ENCODE measurements at places on chromosomes 7 and 10.

DNA sequence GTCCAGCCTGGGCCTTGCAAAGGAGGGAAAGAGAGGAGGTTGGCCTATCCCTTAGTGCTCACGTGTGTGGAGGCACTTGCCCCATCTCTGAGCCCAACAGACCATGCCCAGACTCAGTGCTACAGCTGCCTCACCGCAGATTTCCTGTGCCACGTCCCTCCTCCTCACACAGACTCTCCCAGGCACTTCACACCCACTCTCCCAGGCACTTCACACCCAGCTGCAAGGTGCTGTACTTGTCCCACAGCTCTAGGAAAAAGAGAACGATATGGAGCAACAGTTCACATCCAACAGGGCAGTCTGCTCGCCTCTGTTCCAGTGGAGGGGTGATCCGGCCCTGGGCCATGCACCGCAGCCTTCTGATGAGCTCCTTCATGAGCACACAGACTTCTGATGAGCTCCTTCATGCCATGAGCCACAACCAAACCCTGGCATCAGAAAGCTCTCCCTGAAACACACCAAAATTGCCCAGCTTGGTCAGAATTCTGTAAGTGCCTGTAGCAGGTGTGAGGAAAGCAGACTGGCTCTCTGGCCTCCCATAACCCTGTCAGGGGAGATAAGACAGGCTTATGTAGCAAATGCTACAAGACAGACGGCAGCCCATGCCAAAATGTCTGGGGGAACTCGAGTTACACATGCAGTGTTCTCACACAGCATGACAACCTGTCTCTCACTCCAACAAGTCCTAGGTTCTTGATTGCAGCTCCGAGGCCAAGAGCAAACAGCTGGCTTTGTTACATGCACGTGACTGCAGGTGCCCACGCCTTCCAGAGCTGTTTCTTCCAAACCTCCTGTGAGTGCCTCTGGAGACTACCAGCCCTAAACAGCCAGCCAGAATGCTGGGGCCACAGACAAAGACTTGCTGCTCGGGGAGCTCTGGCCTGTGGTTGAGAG lies 348.5 kb downstream of the GRID1 start:
- no peak overlapping the region for H3K4me3 ChIP-seq
- no peaks in the 10 kb centered on the region for H3K4me1 ChIP-seq
- H3K36me3 ChIP-seq = no peaks in the 10 kb centered on the region
- H3K27ac ChIP-seq = no peak overlapping the region
- H3K27me3 ChIP-seq = no peaks in the 10 kb centered on the region

GRCh38 chr7:118372530-118372929 lies 148.0 kb downstream of the ANKRD7 start:
- no peaks in the 10 kb centered on the region for H3K27me3 ChIP-seq
- no peaks in the 10 kb centered on the region for H3K4me1 ChIP-seq
- DNase-seq = no peak
- no peaks in the 10 kb centered on the region for H3K36me3 ChIP-seq

GRCh38 chr7:68222311-68222710 lies 1225.7 kb downstream of the TYW1 start:
- H3K4me3 ChIP-seq = no peak overlapping the region
- no peaks in the 10 kb centered on the region for H3K36me3 ChIP-seq
- H3K27ac ChIP-seq = no peak overlapping the region
- no peak for DNase-seq
- no peaks in the 10 kb centered on the region for H3K4me1 ChIP-seq

- no peak for DNase-seq
- H3K36me3 ChIP-seq = no peaks in the 10 kb centered on the region
- H3K4me3 ChIP-seq = no peak overlapping the region
- peaks cover 5% of the 10 kb centered on the region for H3K4me1 ChIP-seq
- H3K27me3 ChIP-seq = peaks cover 3% of the 10 kb centered on the region
These were observed 11.7 kb downstream of the ATP6V1F start for GRCh38 chr7:128874140-128875031.

DNA sequence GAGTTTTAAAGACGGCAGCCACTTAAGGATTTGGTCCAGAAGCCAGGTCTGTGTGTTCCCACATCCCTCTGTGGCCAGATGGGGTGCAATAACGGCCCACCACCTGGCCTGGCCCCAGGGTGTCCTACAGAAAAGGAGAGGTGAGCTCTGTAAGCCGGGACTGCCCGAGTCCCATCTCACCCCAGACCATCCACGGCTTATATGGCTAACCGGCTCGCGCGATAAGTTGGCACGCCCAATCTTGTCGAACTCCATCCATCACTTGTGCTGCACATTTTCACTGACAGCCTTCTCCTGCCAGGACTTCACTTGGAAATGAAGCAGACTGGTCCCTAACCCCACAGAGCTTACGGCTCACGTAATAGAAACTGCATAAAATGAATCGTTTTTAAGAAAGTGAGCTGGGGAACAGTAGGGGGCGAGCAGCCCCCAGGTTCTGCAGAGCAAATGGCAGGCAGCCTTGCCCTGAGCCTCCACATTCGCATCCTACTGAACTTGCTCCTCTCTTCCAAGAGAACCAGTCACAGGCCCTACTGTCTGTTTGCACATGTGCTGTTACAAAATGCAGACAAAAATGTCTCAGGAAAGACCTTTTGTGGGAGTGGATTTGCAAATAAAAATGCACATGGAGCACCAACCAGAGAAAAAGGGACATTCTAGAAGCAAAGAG lies 98.2 kb downstream of the TNS3 start:
- H3K4me1 ChIP-seq = peaks cover 18% of the 10 kb centered on the region
- H3K27me3 ChIP-seq = no peaks in the 10 kb centered on the region
- H3K27ac ChIP-seq = no peak overlapping the region
- H3K4me3 ChIP-seq = no peak overlapping the region
- DNase-seq = no peak

- no peaks in the 10 kb centered on the region for H3K36me3 ChIP-seq
- no peak overlapping the region for H3K27ac ChIP-seq
- no peaks in the 10 kb centered on the region for H3K27me3 ChIP-seq
- no peak overlapping the region for H3K4me3 ChIP-seq
- H3K4me1 ChIP-seq = no peaks in the 10 kb centered on the region
- DNase-seq = no peak
These were observed 262.1 kb downstream of the CREB5 start for GRCh38 chr7:28674359-28674782.

GRCh38 chr10:60871215-60871614 lies 72.8 kb downstream of the RHOBTB1 start:
- no peak overlapping the region for H3K4me3 ChIP-seq
- H3K27me3 ChIP-seq = no peaks in the 10 kb centered on the region
- DNase-seq = no peak
- H3K27ac ChIP-seq = no peak overlapping the region
- H3K36me3 ChIP-seq = no peaks in the 10 kb centered on the region

GRCh38 chr7:126690848-126691751 lies 561.6 kb downstream of the GRM8 start:
- no peak overlapping the region for H3K27ac ChIP-seq
- no peaks in the 10 kb centered on the region for H3K4me1 ChIP-seq
- no peak overlapping the region for H3K4me3 ChIP-seq

DNA sequence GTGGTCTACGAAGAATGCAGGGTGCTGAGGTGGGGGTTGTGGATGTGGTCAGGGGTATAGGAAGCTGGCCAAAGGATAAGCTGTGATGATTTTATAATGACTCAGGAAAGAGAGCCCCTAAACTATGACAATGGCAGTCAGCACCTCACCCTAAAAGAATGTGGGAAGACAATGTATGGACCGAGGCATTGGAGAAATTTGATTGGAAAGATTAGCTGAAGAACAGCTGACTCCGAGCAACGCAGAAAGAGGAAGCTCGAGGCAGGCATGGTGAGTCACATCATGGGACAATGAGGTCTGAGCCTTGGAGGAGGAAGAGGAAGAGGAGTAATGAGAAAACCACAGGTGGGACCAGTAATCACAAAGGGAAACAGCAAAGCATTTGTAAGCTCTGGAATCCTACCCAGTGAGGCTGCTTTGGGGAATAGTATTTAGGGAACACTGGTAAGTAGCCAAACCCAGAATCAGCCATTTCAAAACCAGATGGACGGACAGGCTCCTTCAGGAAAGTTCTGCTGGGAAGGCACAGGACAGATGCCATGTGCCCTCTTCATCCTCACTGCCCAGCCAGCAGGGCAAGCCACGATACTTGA lies 295.4 kb downstream of the PRPF18 start:
- H3K4me1 ChIP-seq = peaks cover 6% of the 10 kb centered on the region
- no peaks in the 10 kb centered on the region for H3K36me3 ChIP-seq
- H3K4me3 ChIP-seq = no peak overlapping the region
- no peak for DNase-seq
- no peak overlapping the region for H3K27ac ChIP-seq

DNA sequence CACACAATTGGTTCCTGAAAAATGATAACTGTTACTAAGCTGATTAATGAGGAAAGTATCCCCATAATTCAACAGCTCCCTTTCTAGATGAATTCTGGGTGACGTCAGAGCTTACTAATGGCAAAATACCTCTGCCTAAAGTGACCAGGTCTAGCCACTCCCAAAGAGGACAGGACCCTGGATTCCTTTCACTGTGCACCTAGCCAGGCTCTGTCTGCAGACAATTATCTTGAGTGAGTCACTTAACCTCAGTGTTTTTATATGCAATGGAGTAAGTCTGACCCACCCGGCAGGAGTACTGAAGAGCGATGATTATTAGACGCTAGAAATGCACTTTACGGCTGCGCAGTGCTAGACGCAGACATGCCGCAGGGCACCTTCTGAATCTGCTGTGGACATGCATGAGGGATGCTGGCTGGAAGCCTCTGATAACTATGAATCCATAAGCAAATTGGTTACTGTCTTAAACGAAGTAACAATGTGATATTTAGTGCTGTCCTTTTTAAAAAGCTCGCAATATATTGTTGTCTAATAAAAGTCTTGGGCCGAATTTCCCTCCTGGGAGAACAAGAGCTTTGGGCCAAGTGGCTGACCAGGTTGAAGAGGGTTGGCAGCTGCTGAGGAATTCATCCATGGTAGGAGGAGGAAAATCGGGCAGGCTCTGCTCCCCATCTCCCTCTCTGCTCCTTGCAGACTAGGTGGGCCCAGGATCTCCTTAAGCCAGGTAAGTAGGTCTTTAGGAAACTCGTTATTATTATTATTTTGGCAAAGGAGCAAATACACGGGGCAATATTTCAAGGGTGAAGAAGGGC lies 4.6 kb upstream of the INPP5A start:
- no peak overlapping the region for H3K27ac ChIP-seq
- H3K36me3 ChIP-seq = no peaks in the 10 kb centered on the region
- no peak for DNase-seq
- H3K4me3 ChIP-seq = no peak overlapping the region

- no peaks in the 10 kb centered on the region for H3K4me1 ChIP-seq
- H3K4me3 ChIP-seq = no peak overlapping the region
- no peaks in the 10 kb centered on the region for H3K36me3 ChIP-seq
These were observed 228.2 kb upstream of the SEMA3A start for GRCh38 chr7:84422790-84423189.

GRCh38 chr10:67011480-67011879 lies 85.6 kb downstream of the LRRTM3 start:
- no peaks in the 10 kb centered on the region for H3K4me1 ChIP-seq
- DNase-seq = no peak
- no peak overlapping the region for H3K4me3 ChIP-seq
- no peak overlapping the region for H3K27ac ChIP-seq
- no peaks in the 10 kb centered on the region for H3K27me3 ChIP-seq

GRCh38 chr7:604001-604883 lies 84.6 kb upstream of the PDGFA start:
- H3K27ac ChIP-seq = peak overlapping the region; percentile 98
- peak overlapping the region; percentile 41 for H3K4me3 ChIP-seq
- H3K27me3 ChIP-seq = no peaks in the 10 kb centered on the region

DNA sequence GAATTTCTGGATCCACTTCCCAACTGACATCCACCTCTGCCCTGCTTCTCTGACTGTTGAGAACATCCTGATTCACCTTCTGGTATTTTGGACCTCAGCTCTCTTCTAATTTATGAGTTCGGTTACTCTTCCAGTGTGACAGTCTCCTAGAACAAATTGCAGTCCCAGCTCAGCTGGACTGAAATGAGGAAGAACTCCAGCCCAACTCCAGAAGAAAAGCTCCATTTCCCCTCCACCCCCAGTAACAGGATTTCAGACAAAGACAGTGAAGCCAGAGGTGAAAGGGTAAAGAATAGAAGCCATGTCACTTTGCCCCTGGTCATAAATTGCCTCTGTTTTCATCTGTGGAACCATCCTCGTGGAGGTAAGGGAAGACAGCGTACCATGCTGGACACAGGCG lies 26.2 kb upstream of the INHBA start:
- H3K27me3 ChIP-seq = no peaks in the 10 kb centered on the region
- H3K36me3 ChIP-seq = no peaks in the 10 kb centered on the region
- H3K27ac ChIP-seq = no peak overlapping the region

GRCh38 chr7:103141753-103142404 lies 7.0 kb downstream of the NAPEPLD start:
- H3K36me3 ChIP-seq = no peaks in the 10 kb centered on the region
- H3K4me3 ChIP-seq = no peak overlapping the region
- no peaks in the 10 kb centered on the region for H3K4me1 ChIP-seq
- no peaks in the 10 kb centered on the region for H3K27me3 ChIP-seq
- no peak for DNase-seq

DNA sequence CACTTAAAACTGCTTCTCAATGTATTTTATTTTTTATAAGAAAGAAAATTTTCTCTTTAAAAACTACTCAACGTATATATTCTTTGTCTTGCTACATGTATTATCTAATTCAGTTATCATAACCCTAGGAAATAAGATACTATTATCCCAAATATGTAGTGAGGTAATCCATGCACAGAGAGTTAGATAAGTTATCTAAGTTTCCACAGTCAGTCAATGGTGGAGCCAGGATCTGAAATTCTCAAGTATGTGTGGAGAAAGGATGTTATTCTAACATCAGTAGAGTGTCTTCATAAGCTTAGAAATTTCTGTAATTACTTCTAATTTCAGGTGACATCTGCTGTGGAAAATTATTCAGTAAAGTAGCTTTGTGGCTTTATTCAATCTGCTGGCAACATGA lies 239.9 kb downstream of the CSTF2T start:
- H3K36me3 ChIP-seq = no peaks in the 10 kb centered on the region
- H3K27ac ChIP-seq = no peak overlapping the region
- no peaks in the 10 kb centered on the region for H3K27me3 ChIP-seq
- no peak for DNase-seq
- H3K4me3 ChIP-seq = no peak overlapping the region

DNA sequence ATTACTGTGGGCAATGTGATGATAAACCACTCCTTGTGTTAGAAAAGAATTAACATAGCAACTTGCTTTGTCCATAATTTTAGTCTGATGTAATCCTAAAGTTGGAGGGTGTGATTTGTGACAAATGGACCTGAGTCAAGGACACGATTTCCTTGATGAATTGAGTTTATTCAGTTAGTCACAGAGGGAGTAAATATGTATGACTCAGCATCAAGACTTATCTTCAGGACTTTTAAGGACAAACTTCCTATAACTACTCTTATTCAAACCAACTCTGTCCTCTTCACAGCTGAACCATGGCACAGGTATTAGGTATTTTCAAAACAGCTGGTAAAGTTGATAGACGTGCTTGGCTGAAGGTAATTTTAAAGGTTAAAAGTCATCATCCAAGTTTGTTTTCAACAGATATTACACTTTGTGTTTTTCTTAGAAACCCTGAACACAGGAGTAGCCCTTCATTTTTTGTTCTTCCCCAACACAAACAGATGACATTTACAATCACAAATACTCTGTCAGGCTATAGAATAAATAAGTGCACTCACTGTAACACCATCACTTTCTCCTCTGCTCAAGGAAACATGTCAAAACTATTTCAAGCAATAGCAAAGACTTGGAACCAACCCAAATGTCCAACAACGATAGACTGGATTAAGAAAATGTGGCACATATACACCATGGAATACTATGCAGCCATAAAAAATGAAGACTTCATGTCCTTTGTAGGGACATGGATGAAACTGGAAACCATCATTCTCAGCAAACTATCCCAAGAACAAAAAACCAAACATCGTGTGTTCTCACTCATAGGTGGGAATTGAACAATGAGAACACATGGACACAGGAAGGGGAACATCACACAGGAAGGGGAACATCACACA lies 54.5 kb downstream of the COA1 start:
- H3K27ac ChIP-seq = no peak overlapping the region
- peaks cover 12% of the 10 kb centered on the region for H3K4me1 ChIP-seq
- H3K27me3 ChIP-seq = no peaks in the 10 kb centered on the region
- no peaks in the 10 kb centered on the region for H3K36me3 ChIP-seq

Data from natural killer cell (primary cell).